ENCODE measurements at places on chromosomes 6 and 20.

DNA sequence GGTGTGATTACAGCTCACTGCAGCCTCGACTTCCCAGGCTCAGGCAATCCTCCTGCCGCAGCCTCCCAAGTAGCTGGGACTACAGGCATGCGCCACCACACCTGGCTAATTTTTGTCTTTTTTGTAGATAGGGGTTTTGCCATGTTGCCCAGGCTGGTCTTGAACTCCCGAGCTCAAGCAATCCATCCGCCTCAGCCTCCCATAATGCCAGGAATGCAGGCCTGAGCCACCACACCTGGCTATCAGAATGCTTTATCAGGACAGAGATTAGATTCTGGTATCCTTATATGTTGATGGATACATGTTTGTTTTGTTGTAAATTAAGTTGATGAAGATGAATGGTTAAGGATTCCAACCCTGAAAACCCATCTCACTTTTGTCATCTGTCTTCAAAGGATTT, 24.2 kb downstream of the LHFPL5 start:
- DNase-seq, result no peak

GRCh38 chr6:47106216-47106615, 64.1 kb upstream of the ADGRF1 start:
- no peak for DNase-seq

DNA sequence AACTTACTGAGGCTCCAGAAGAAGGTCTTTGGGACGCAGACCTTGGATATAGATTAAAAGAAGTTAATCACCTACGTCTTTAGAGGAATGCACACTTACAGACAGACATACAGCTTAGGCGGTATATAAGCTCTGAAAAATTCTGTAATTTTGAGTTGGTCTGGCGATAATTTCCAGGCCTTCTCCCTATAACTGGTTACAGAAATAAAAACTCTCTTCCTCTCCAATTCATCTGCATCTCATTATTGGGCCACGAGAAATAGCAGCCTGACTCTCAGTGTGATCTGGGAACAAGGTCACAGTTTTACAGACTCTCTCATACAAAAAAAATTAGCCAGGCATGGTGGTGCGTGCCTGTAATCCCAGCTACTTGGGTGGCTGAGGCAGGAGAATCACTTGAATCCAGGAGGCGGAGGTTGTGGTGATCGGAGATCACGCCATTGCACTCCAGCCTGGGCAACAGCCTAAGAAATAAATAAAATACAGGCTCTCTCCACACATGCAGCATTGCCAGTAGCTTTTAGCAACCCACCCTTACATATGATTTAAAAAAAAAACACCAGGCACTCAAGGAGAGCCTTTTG, 4.7 kb downstream of the ZBTB24 start:
- no peak for DNase-seq

DNA sequence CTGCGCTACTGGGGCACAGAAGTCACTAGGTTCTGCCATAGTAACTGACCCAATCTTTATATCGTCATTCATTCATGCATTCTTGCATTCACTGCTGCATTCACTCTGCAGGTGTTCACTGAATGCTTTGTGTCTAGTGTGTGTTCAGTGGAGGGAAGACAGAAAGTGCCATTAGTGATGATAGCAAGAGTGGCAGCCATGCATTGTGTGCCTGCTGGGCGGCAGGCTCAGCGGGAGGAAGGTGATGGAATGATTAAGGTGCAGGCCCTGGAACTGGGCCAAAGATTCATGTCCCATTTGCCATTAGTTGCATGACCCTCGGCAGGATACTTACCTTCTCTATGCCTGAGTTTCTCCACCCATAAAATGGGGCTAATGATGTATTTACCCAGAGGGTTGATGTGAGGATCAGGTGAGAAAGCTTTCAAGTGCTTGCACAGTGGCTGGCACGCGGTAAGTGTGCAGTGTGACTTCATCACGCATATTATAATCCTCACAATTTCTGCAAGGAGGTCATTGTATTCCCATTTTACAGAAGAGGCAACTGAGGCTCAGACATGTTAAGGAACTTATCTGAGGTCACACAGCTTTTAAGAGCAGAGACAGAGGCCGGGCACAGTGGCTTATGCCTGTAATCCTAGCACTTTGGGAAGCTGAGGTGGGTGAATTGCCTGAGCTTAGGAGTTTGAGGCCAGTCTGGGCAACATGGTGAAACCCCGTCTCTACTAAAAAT, 40.1 kb downstream of the ITPR3 start:
- no peak for DNase-seq

- DNase-seq, result no peak
These were observed 7.0 kb upstream of the BEND6 start for GRCh38 chr6:56947924-56948323.

- no peak for DNase-seq
These were observed 168.0 kb upstream of the ID4 start for GRCh38 chr6:19669206-19669605.

GRCh38 chr6:203661-204060, 88.6 kb upstream of the DUSP22 start:
- no peak for DNase-seq

GRCh38 chr6:72938104-72938503, 287.2 kb downstream of the KHDC1L start:
- DNase-seq, result no peak

DNA sequence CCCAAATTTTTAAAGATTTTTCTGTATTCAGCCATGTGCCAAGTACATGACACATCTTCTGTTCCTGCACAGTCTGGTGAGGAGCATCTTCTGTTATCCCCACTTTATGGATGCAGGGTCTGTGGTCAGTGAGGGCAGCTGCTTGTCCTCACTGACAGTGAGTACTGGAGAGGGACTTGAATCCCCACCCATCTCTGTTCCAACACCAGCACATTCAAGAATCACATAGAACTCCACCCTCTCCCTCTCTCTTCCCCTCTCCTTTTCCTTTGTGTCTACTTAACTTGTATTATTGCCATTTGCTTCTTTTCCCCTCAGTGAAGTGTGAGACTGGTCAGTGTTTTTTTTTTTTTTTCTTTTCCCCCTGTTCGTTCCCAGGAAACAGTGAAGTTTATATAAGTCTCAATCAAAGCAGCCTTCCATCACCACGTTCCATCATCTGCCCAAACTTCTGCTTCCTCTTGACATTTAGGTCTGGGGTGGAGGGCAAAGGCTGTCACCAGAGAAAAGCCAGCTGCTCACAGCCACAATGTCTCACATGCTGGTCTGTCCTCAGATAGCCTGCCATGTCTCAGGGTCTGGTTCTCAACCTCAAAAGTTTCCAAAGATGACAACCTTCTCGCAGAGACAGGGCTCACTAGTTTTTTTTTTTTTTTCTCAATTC, 110.0 kb upstream of the SSTR4 start:
- DNase-seq, result no peak

- DNase-seq, result no peak
These were observed 132.9 kb downstream of the FOXO3 start for GRCh38 chr6:108693430-108694154.

GRCh38 chr6:50717734-50718457, 4.6 kb downstream of the TFAP2D start:
- no peak for DNase-seq

DNA sequence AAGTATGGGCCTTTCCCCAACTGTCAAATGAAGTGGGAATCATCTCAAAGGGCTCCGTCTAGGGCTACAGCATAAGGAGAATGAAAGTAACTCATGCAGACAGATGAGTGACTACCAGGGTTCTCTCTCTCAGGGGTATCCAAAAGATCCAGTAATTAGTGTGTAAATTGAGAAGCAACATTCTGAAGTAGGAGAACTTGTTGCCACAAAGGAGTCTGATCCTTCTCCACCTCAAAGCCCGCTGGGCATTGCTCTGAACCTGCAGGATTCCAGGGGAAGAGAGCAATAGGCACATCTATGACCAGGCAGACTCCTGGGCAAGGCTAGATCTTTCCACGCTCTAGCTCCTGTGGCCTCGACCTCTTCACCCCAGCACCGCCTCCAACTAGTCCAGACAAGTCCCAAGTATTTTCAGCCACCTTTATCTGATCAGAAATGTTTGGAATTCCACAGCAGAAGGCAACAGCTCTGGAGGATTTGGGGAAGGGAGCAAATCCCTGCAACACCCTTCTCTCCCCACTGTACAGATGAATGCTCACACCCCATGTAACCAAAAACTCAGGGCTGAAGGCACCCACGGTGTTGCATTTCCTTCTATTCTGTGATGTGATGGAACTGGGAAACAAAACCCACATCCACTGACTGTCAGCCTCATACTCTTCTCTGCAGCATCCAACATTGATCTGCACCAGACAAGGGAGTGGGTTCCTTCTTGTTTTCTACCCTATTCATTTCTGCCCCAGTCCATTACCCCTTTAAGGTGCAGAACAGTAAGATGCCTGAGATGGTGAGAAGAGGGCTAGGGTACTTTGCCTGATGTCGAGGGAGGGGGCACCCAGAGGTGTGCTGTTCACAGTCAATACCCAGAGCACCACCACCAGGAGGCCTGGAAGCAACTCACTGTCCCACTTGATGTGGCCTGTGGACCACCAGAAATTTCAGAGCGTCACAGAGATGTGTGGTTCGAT, 41.0 kb downstream of the COX4I2 start:
- no peak for DNase-seq

GRCh38 chr6:82118150-82118562, 129.4 kb downstream of the IBTK start:
- DNase-seq, result no peak

- no peak for DNase-seq
These were observed 28.8 kb upstream of the PLAGL1 start for GRCh38 chr6:144036835-144037195.

- peak; percentile 58 for DNase-seq
These were observed 8.8 kb upstream of the PERP start for GRCh38 chr6:138115877-138116660.

DNA sequence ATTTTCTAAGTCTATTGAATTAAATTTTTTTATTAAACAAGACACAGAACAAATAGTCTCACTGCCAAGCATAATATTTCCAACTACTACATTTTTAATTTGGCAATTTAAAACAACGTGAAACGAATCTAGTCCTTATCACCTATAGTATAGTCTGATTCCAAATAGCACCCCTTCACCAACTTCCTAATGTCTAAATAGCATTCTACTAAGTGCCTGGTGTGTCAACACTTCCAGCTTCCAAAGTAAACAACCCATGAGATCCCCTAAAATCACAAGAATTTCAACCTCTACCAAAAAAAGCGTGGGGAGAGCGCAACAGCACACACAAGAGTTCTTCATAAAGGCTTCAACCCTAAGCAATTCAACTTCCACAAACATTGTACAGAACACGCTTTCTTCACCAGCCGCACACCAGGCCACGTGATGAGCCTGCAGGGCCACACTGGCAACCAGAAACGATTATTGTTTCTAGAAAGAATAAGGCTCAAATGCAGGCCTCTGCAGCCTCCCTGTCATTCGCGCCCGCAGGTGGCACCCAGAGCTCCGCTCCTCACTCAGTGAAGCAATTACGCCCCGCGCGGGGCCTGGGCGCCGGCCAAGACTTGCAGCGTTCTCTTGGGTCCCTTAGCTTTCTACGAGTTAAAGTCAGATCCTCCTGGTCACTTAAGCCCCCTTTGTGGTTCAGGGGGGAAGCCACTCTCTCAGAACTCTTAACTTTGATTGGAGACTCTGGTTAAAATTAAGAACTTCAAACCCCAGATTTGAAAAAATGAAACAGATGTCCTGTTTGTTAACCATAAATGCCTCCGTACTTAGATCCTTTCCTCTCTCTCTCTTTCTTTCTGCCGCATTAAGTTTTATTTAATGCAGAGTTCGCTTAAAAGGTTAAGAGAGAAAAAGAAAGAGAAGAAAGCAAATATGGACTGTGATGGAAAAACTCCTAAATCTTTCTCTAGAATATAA, 18.3 kb downstream of the SIM1 start:
- DNase-seq, result no peak

- no peak for DNase-seq
These were observed 677.3 kb upstream of the AGPAT4 start for GRCh38 chr6:161951126-161951525.

DNA sequence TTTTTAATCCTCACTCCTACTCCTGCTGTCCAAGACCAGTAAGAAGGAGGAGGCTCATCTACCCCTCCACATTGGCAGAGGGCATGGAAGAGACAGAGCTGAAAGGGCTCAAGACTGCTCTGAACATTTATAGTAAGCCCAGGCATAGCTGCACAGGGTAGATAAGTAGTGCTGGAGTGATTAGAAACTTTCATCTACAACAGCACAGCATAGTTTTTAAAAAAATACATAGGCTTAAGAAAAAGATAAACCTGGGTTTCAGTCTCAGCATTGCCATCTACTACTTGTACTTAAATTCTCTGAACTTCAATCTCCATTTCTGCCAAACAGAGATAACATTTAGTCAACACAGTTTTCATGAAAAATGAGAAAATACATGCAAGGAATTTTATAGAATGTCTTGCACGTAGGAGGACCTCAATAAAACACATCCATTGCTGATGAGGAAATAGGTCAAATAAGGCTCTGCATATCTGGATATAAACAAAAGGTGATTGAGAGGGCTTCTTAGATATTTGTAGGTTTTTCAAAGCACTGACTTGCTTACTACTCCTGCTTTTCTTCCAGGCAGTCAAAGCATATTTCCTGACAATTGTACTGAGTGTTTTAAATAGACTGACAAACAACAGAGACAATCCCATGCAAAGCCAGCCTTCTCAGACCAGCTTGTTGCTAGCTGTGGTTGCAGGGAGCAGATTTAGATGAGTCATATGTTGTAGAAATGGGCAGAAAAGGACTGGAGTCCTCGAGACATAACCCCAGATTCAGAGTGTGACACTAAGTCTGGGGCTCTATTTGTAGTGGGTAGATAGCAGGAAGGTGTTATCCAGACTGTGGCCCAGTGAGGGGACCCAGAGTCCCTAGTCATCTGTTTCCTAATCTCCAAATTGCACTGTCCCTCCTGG, 107.4 kb upstream of the TAB2 start:
- peak; percentile 68 for DNase-seq

DNA sequence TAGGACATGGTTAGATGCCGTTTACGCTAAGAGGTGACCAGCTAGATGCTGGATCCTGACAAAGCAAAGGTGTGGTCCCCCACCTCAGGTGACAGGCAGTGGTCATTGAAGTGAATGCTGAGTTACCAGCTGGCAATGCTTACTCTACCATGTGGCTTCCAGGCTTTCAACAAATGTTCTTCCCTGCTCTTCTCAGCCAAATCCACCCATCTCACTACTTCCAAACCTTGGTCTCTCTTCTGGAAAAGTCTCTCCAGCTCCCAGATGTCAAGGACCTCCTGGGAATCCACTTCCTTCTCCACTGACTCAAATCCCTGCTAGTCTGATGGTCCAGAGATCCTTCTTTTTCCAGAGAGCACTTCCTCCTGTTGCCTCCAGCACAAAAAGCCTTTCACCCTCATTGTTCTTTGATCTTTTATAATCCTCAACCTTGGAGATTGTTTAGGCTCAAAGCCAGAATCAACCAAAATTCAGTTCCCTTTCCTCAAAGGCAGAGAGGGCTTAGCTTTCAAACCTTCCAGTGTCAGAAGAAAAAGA, 228.0 kb downstream of the ZNF217 start:
- no peak for DNase-seq

Data from activated CD8-positive, alpha-beta memory T cell treated with anti-CD3 and anti-CD28 coated beads, Interleukin-2, amount 10 ng/mL, durations not matched to agents 7 days and 5 days (primary cell).